ENCODE measurements at places on chromosomes 3 and 15.

DNA sequence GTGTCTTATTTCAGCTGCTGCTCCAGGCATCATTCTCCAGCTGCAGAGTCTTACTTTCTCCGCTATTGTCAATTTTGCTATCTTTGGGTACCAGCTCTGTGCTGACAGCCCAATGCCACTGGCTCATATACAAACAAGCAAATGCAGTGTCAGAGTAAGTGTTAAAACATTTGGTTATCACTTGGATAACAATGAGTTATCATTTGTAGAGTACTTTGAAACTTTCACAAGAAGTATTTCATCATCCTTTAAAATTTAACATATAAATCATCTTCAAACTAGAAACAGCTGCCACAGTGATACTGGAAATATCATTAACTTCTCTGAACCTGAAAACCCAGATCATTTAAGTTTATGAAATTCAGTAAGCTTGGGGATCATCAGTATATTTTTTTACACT, 13.8 kb downstream of the TSPAN3 start:
- no peak for DNase-seq

GRCh38 chr3:87361271-87361670, 84.9 kb upstream of the POU1F1 start:
- DNase-seq, result no peak

GRCh38 chr3:171470714-171471227, 10.6 kb upstream of the TNIK start:
- DNase-seq, result no peak

- DNase-seq, result no peak
Observed at GRCh38 chr3:124962403-124962940, 27.9 kb upstream of the MUC13 start.

- no peak for DNase-seq
Observed at GRCh38 chr3:149620291-149621020, 37.4 kb downstream of the WWTR1 start.

DNA sequence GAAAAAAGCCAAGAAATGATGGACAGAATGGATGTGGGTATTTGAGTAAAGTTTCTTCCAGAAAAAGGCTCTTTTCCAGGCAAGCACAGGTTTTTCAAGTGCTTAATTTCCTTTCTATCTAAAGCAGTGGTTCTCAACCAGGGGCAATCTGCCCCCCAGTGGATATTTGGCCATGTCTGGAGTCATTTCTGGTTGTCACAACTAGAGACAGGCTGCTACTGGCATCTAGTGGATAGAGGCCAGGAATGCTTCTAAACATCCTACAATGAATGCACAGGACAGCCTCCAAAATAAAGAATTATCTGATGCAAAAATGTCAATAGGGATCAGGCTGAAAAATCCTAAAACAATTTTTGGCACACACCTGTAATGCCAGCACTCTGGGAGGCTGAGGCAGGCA, 23.9 kb downstream of the SEC22C start:
- DNase-seq, result no peak

DNA sequence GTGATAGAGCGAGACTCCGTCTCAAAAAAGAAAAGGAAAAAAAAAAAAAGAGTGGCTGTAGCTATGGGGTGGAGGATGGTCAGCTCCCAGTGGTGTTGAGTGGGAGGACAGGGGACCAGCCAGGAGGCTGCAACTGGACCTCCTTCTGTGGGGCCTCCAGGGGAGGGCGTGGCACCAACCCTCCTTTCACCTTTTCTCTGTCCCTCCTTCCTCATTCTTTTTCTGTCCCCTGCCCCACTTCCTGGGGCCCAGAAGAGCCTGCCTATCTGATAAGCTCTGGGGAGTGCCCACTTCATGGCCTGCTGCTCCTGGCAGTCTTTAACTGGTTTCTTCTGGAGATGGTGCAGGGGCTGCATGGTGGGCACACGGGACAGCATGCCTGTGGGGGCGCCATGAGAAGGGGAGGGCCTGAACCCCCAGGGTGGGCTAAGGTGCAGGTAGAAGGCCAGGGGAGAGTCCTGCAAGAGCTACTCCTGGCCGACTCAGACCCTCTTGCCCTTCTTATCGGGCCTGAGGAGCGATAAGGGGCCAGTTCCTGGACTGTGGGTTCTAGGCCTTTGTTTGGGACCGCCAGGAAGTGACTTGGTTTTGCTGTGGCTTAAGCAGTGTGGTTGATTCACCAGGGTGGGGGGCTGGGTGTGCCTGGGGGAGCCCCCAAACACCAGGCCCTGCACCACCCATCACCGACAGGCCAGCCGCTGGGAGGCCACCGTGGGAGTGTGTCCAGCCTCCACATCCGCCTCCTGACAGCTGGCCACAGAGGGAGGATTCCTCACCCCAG, 49.4 kb upstream of the FLNB start:
- DNase-seq, result no peak

DNA sequence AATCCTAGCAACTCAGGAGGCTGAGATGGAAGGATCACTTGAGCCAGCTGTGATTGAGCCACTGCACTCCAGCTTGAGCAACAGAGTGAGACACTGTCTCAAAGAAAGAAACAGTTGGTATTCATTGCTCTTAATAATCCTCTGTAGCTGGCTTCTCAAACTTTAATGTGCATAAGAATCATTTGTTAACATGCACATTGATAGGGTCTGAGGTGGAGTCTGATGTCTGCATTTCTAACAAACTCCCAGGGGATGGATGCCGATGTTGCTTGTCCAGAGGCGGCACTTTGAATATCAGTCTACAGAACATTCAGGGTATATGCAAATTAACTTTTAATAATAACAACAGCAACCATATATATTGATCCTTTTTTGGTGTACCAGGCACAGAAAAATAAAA, 39.9 kb downstream of the NKIRAS1 start:
- DNase-seq, result no peak

GRCh38 chr15:100526027-100526481, 2.7 kb downstream of the CERS3 start:
- DNase-seq, result no peak

DNA sequence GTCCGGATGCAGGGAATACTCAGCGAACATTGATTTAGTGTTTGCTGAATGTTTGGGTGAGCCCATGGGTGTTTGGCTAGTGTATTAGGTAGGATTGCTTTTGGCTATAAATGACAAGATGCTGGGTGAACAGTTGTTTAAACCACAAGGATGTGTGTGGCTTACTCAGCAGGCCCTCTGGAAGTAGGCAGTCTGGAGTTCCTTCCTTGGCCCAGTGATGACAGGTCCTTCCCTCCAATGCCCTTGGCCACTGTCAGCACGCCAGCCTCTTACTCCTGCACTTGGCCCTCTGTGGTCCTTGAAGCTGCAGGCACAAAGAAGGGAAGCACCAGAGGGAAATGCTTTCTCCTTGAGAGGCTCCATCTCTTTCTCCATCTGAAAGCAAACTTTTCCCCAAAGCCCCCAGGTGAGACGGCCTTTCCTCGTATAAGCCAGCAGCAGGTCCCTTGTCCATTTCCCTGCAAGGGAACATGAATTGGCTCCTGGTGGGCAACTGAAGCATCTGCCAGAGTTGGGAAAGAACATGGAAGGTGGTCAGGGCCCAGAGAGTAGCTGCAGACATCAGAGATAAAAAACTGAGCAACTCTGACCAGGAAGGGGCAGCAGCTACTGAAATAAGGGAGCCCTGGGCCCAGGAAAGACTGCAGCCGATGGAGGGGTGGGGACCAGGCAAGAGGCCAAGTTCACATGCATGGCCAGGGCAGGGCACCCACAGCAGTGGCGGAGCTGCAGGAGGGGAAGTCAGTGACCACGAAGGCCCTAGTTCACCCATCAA, 105.0 kb downstream of the TPRA1 start:
- DNase-seq, result no peak
